ENCODE measurements at places on chromosomes 1 and 21.

DNA sequence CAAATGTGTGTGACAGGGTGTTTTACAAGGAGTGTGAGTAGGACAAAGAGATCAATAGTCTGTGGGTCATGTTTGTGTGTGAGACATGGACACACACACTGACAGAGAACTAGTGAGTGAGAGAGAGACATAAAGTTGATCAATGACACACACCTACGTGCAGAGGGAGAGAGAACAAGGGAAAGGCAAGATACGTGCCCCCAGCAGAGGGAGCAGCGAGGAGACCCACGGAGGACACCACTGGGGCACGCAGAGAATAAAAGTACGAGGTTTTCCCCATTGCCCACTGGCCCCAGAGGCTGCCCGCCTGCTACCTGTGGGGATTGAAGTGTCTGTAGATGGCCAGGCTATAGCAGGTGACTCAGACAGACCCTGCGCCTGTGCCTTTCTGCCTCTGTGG lies 130.2 kb upstream of the CSF3R start:
- no peak for DNase-seq

- DNase-seq = no peak
Observed at GRCh38 chr1:240495601-240496000, 116.4 kb downstream of the GREM2 start.

DNA sequence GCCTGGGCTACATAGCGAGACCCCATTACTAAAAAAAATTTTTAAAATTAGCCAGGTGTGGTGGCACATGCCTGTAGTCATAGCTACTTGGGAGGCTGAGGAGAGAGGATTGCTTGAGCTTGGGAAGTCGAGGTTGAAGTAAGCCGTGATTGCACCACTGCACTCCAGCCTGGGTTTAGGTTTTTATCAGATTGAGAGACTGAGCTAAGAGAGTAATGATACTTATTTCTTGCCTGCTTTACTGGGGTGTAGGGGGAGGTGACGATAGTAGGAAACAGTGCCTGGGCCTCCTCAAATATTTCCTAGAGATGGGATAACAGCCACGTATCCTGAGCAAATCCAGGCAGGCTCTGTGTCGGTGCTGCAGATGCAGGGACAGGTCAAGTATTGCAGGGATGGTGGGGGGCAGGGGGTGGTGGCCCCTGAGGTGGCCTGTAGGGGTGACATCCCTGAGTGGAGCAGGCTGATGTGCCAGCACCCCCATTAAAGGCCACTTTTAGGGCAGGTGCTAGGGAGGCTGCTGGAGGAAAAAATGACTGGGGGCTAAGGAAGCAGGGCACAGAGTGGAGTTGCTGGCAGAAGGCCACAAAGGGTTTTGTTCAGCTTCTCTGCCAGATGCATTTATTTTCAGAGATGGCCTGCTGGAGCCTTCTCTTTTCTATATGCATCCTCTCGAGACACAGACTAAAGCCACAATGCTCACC lies 130.5 kb downstream of the RHOU start:
- no peak for DNase-seq

DNA sequence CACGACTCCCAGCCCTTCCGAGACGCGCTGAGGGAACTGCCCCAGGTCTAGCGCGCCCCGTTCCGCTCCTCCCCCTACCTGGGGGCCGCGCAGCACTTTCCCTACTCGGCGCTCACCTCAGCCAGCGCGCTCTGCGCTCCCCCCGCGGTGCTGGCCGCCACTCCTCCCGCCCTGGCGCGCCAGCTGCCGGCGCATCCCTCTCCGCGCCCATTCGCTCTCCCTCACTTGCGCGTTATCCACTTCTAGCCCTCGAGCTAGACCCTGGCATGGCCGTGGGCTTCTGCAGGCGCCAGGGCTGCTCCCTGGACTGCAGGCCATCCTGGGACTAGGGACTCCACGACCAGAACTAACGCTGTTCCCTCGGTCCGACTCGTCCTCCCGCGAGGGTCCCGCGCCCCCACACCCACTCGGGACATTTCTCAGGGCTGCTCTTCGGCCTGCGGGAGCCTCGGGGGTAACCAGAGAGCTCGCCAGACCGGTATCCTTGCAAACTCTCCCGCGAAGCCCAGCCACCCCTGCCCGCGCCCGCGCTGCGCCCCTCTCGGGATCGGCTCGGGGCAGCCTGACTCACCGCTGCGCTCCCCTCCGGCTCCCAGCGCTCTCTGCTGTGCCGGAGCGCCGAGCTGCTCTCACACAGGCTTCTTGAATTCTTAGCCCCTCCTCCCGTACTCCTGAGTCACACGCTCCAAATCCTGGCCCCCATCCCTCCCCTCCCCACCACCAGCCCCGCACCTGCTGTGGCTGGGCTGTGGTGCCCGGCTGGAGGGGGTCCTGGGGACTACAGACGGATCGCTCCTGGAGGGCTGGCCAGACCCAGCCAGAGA lies at the start of gene NGF:
Gene NGF, minus strand, starts transcription at position 617 of the 824 bp plus-strand sequence. CDS start 51,454 bp downstream, outside the sequence.
- peak; percentile 91 for DNase-seq

DNA sequence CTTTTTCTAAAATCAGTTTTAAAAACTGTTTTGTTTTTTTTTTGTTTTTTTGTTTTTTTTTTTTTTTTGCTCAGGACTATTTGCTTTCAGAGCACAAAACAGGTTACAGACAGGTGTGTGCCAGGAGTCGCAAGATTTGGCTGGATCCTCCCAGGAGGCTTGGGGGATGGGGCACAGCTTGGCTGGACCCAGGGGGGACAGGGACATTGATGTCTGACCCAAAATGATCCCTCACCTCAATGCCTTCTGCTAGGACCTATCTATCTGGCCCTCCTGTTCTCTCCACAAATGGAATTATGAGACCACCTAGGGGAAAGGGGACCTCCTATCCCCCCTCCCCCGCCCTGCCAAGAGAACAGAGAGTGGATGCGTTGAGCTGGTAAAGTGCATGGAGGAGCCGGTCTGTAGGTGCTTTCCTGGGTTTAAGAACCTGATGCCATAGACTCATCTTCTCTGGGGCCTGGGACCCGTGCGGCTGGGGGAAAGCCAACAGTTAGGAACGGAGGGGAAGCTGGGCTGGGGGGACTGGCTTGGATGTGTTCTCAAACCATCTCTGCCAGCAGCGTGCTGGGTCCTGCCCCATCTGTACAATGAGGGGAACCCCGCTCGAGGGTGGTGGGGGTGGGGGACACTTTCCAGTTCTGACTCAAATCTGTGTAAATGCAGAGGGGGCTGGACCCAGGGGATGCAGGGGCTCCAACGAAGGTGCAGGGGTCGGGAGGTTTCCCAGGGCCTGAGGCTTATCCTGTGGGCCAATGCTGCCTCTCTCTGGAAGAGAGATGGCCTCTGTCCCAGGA lies 28.9 kb downstream of the RUNX3 start:
- DNase-seq = no peak

GRCh38 chr1:189779034-189779433 lies 698.6 kb downstream of the BRINP3 start:
- DNase-seq = no peak

GRCh38 chr1:9275567-9276034 lies 17.1 kb upstream of the SPSB1 start:
- peak; percentile 92 for DNase-seq

- no peak for DNase-seq
Observed at GRCh38 chr1:7408771-7409150, 362.3 kb upstream of the VAMP3 start.

GRCh38 chr1:169538998-169539871 lies 47.0 kb downstream of the F5 start:
- DNase-seq = peak; percentile 21

DNA sequence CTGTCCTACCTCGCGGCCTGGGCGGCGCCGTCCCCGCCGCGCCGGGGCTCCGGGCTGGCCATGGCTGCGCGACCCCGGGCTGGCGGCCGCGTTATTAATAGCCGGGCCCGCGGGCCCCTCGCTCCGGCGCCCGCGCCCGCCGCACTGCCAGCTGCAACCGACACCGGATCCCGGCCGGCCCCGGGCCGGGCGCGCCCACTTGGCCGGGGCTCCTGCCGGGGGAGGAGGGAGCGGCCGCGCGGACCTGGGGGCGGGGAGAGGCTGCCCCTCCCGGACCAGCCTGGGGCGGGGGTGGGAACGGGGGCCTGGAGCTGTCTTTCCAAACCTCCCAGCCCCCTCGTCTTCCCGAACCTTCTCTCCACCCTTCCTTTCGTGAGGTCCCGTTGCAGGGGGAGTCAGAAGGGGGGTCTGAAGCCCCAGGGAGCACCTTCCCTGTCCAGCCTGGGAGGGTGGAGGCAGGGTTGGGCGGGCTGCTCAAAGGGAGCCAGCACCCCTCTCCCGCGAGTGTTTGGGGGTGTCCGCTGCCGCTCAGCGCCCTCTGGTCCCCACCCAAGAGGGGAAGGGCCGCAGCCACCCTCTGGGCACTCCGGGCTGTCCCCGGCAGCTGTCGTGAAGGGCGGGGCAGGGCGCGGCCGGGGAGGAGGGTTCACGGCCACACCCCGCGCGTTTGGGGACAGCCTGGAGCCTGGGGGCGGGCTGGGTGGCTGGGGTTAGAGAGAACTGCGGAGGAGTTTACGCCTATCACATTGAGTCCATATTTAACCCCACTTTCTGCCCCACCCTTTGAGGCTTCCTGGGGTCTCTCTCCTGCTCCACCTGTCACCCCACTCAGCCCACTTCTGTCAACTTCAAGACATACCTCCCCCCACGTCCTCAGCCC lies at the start of gene SYNC:
Gene SYNC, minus strand, starts transcription at position 172 of the 880 bp plus-strand sequence. Its CDS starts 110 bp downstream, at position 62.
- DNase-seq = peak; percentile 91

DNA sequence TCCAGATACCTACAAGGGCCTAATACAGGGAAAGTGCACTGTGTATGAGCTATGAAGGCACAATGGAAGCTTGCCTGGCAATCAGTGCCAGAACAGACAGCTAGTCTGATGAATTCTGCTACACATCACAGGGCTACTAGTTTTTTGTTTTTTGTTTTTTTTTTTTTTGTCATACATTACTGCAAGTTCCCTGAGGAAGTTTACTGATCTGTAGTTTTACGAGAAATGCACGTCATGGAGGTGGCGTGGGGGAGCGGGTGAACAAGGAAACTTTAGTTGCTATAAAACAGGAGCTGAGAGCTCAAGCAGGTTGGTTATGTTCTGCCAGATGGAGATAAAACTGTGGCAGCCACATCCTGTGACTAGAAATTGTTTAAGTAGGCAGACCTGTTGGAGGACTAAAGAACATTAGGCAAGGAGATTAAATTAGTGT lies 17.7 kb downstream of the PTPRC start:
- DNase-seq = no peak

GRCh38 chr21:42829417-42829816 lies 49.9 kb downstream of the WDR4 start:
- no peak for DNase-seq

- peak; percentile 86 for DNase-seq
Observed at GRCh38 chr1:31762726-31763670, 1.1 kb downstream of the ADGRB2 start.
